ENCODE measurements at places on chromosomes 6 and 20. TPM values are rescaled to one million over a fixed set of nuclear protein-coding genes. Genes with fewer than 3 reads are reported as not detected.

DNA sequence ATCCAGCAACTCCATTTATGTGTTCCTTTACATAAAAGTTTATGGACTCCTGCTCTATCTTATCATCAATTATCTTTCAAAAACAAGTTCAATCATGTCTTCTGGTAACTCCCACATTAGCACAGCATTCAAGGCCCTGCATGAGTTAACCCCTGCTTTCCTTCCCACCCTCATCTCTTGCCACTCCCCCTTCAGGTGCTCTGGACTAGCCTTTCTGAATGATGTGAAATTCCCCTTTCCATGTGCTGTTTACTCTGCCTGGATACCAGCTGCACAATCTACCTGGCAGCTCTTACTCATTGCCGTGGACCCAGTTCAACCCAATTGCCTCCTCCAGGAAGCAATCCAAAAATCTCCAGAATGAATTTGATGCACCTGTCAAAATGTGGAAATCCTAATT lies 11.9 kb downstream of the ADGRF4 start:
- no peak for DNase-seq

DNA sequence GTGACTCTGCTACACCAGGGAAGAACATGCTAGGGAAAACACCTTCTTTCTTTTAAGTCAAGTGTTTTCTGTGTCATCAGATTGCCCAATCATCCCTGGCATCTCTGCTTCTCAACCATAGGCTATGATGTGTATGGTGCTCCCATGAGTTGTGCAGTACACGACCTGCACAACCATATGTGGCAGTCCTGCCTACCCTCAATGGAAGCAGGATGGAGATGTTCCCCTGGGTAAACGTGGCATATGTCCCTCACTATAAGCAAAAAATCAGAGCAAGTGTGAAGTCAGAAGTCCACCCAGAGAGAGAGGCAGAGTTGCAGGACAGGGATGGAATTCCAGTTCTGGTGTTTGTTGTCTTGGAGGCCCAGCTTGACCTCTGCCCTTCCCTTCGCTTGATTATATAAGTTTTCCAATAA lies 10.3 kb upstream of the SNHG17 start:
- no peak for DNase-seq

GRCh38 chr6:116111552-116112528 lies 11.2 kb downstream of the NT5DC1 start:
- DNase-seq, result no peak

Gene NTSR1
- 0.48 TPM for polyA plus RNA-seq
